ENCODE measurements at places on chromosomes 7 and 10.

DNA sequence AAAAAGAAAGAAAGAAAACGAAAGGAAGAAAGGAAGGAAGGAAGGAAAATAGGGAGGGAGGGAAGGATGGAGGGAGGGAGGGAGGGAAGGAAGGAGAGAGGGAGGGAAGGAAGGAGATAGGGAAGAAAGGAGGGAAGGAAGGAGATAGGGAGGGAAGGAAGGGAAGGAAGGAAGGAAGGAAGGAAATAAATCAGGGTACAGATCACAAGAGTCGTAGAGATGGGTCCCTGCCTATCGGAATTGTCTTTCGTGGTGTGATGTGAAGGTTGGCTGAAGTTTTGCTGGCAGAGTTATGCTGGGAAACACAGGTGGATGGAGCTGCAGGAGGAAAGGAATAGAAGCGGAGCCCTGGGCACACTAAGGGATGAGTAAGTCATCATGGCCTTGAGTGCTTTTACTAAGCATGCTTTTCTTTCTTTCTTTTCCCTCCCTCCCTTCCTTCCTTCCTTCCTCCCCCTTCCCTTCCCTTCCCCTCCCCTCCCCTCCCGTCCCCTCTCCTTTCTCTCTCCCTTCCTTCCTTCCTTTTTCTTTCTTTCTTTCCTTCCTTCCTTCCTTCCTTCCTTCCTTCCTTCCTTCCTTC lies 11.9 kb upstream of the TPST1 start:
- no peak for DNase-seq

GRCh38 chr7:70678621-70679251 lies 453.2 kb upstream of the GALNT17 start:
- DNase-seq = no peak

GRCh38 chr10:31702005-31702404 lies 226.6 kb downstream of the ARHGAP12 start:
- no peak for DNase-seq

GRCh38 chr7:127250312-127251035 lies 2.3 kb downstream of the GRM8 start:
- DNase-seq = no peak

DNA sequence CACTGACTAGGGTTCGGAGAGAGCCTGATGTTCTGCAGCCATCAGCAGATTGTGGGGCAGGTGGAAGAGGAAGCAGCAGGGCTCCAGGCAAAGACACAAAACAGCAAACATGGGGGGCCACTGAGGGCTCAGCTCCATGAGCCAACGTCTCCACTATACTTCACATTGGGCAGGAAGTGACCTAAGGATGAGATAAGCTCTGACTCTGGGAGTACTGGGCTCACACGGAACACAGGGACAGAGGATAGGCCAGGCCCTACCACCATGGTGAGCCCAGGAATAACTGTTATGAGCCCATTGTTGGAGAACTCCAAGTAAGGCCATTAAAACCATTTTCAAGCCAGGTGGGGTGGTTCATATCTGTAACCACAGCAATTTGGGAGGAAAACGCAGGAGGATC lies 14.9 kb upstream of the MRPS24 start:
- no peak for DNase-seq
